ENCODE measurements at places on chromosomes 16 and 17.
A peak's percentile ranks its signal among the peaks of the same experiment; 100 is the strongest.

GRCh38 chr17:15466131-15466530 is 1.3 kb downstream of the CDRT4 start:
- DNase-seq = no peak

GRCh38 chr16:54944002-54944401 is 13.3 kb downstream of the IRX5 start:
- no peak for DNase-seq

DNA sequence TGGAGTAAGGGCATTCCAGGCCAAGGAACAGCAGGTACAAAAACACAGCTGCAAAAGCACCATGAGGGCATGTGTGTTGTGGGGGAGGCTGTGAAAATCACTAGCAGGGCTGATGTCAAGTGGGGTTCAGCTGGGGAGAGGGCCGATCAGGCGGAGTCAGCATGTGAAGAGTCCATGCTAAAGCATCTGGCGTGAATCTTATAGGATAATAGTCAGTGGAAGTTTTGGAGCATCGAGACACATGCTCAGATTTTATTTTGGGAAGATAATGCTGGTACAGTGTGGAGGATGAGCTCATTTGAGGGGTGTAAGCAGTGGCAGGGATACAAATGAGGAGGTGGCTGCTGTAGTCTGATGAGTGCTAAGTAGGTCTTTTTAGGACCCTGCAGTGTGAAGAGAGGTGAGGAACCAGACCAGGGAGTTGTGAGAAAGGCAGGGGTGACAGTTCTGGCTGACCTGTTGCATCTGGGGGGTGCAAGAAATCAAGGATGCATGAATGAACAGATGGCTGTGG is 30.3 kb downstream of the MMD start:
- DNase-seq = no peak

DNA sequence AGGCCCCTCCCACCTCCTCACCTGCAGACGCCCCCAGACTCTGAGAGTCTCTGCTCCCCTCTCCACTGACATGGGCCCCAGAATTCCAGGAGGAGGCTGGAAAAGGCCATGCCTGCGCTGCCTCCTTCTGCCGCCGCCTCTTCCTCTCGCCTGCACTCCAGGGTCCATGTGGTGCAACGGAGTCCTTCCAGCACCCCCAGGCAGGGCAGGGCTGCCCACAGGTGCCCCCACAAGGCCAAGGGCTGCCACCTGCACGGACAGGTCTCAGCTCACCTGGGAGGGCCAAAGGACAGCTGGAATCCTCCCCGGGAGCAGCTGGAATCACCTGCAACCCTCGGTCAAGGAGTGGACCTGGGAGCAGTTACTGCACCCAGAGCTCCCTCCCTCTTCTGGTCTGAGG is 194.9 kb downstream of the RBFOX3 start:
- DNase-seq = no peak

DNA sequence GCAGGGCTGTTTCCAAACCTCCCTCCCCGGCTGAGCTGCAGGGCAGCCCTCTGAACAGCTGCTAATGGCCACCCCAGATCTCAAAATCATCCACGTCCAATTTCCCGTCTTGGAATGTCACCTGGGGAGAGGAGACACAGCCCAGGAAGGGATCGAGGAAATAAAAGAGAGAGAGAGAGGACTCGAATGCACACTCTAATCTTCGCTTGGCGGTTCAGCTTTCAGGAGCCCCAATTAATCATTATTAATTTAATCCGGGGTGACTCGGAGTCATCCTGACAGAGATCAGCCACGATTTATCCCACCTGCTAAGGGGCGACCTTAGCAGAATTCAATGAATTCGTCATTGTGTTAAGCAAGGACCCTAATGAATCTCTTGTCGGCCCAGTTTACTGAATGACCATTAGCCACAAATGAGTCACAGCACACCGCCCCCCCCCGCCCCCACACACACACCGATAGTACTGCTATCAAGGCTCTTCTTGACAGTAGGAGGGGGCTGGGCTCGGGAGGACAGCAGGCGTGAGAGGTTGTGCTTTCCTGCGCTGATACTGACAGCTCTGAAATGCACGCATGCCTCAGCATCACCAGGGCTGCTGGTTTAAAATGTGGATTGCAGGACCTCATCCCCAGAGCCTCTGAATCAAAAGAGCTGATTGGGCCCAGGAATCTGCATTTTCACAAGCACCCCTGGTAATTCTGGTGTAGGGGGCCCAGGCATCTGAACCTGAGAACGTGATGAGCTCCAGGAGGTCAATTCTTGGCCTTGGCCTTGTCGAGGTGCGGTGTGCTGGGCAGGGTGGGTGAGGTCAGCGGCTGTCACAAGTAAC is 190.0 kb upstream of the CIBAR2 start:
- DNase-seq = no peak

DNA sequence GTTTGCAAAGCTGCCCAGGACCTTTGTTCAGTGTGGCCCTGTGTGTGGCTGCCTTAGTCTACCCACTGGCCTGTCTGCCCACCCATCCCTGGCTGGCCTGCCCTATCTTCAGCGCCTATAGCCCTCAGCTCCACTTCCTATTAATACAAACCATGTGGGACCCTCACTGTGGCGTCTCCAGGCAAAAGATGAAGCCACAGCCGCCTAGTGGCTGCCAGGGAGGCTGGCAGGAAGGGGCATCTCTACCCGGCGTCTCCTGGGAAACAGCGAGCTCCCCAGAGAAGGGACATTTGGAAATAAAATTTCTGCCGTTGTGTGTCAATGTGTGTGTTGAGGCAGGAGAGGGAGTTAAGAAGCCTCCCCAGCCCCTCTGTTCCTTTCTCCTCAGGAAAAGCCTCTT is 31.5 kb downstream of the NEUROD2 start:
- DNase-seq = no peak

DNA sequence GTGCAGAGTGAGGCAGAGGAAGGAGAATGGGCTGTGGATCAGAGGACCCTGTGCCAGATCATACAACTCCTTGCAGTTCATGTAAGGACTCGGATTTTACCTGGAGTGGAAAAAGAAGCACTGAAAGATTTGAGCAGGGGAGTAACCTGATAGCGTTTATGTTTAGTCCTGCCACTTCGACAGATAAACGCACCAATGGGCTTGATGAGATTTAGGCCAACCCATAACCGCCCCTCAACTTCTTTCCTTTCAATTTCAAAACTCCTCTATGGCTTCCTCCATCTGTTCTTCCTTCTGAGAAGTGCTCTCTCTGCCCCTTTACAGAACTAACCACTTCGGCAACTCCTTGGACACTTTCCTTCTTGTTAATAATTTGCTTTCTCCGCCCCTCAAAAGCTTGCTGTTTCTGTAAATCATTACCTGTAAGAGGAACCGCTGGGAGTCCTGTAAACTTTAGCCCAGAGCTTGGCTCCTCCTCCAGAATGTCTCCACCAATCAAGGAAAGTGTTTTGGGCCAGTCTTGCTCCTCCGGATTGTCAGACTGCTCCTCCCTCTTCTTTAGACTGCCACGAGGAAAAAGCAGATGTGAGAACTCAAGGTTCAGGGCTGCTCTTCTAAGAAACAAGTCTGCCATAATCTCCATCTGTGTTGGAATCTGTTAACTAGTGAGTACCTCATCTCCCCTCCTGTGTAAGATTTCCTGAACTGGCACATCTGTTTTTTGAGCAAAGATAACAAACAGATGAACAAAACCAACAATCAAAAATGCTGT is at the start of gene ACSM3:
TSS of gene ACSM3 (plus strand) at position 554 of the 772 bp plus-strand sequence. CDS start 6,021 bp downstream, outside the sequence.
- peak; percentile 19 for DNase-seq

GRCh38 chr16:86252596-86252995 is 257.7 kb upstream of the FOXF1 start:
- no peak for DNase-seq

GRCh38 chr17:44965481-44966234 is 2.4 kb downstream of the C1QL1 start:
- DNase-seq = no peak

DNA sequence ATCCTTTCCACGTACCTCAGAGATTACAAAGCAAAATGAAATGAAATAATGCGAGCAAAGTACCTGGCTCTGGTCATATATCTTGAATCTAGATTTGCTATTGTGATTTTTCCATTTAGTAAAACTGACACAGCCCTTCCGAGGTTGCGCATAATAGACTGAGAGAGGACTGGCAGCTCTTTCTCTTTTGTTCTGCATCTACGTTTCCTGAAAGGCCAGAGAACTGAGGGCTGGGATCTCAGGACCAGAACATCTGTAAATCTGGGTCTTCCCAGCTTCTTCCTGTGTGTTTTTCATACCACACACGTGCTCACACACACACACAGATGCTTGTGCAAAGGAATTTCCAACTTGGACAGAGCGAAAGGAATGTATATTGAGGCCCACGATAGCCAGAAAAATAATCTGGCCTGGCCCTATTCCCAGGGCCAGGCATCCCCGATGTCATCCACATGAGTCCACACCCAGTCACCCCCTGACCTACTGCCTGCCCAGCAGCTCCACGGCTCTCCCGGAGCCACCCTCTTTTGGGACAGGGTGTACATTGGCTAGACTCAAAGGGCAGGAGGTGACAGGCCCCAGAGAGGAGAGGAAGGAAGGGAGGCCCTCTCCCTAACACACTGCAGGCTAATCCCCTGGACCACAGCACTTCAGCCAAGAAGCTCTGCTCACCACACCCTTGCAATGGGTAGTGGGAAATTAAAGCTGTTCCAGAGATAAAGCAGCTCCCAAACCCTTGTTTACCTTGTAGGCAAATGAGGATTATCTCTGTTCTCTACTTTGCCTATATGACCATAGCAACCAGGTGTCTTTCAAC is 41.8 kb downstream of the NOL11 start:
- DNase-seq = no peak

DNA sequence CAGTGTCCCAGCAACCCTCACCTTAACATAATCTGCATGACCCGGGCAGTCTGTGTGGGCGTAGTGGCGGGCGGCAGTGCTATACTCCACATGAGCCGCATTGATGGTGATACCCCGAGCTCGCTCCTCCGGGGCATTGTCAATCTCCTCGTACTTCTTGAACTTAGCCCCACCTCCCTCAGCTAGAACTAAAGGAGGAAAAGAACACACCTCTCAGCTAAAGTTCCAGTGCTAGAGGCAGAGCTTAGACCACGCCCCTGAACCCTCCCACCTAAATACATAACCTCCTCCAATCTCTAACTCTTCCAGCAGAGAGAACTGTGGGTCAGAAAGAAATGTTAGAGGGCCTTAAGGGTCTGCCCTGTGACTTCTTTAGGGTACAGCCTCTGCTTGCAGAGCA is 855 bp downstream of the TUFM start:
- DNase-seq = no peak

- DNase-seq = no peak
Measured at GRCh38 chr17:50311112-50311460, 34.8 kb upstream of the XYLT2 start.

GRCh38 chr17:38554430-38555350 is 51.1 kb downstream of the SRCIN1 start:
- DNase-seq = no peak

GRCh38 chr16:50679266-50679665 is 1.8 kb downstream of the SNX20 start:
- no peak for DNase-seq

Measured in stimulated activated CD4-positive, alpha-beta T cell treated with anti-CD3 and anti-CD28 coated beads, Interleukin-1b, Interleukin-23, amount 100 ng/mL, for 1 hour (primary cell).